ENCODE measurements at places on chromosomes 3 and 15.

GRCh38 chr3:10417847-10418246, 87.5 kb downstream of the ATP2B2 start:
- DNase-seq = no peak

GRCh38 chr3:152564459-152564858, 270.5 kb upstream of the P2RY1 start:
- DNase-seq = no peak

DNA sequence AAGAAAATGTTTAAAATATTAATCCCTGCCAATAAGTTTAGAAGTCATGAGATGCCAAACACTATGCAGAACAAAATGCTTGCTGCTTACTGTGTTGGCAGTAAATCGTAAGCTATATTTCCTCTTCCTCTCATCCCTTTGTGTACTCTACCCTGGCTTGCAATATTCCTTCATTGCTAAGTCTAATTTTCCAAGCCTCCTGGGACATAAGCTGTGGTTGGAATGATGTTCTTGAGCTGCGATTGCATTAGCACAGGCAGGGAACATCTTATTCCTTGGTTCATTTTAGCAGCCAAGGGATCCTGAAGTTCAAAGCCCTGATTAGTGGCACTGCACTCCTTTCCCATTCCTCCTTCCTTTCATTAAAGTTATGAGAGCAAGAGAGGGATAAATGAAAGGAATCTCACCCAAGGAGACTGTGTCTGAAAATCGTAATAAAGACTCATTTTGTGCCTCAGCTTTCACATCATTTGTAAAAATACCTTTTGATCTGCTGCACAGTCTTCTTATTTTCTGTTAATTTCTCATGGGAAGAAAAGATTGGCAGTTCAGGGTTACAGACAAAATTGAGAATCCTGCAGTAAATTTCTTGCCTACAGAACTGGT, 535.2 kb downstream of the OCA2 start:
- no peak for DNase-seq

GRCh38 chr3:39819899-39820298, 10.5 kb downstream of the MYRIP start:
- DNase-seq = no peak

DNA sequence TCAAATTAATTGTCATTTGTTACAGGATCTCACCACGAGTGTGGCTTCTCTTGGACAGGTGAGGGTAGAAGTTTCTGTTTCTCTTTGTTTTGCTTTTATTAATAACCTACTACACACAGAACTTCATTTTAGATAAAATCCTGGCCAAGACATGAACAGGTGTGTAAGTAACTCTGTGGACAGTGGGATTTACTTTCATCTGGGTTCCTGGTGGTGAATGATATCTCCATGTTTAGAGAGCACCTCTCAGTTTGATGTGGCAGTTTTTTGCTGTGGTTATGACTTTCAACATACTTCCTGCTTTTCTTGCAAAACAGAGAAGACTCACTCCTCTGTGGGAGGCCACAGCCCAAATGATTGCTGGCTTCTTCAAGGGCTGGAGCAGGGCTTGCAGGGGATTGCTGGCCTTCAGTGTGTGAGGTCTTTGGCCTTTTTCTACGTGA, 71.1 kb upstream of the XCR1 start:
- peak; percentile 96 for DNase-seq

DNA sequence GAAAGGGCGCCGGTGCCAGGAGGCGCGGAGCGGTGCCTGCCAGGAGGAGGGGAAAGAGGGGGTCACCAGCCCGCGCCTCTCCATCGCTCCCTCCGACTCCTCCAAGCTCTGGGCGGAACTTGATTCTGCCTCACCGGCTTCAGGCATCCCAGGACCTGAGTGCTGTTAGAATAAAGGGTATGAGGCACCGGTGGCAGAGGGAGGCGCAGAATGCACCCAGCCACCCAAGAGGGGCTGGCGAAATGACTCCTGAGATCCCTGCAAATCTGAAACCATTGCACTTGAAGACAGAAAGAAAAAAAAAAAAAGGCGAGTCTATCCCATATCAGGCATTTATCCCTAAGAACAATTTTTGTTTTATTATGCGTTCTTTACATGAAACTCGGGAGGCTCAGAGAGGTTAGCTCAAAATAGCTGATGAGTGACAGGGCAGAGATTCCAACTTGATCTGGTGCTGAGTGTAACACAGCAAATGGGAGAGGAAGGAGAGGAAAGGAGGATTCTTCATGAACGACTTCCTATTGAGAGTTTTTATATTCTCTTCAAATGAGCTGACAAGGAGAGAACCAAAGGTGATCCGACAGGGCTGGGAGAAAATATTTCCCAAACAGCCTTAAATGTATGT, 157.0 kb upstream of the FRMD4B start:
- no peak for DNase-seq

- DNase-seq = peak; percentile 12
These were observed 184.1 kb downstream of the ADAMTSL3 start for GRCh38 chr15:83837945-83838571.
